T-cell (primary cell): ENCODE measurements at places on chromosomes 7 and 10. TPM values are rescaled to one million over a fixed set of nuclear protein-coding genes. Genes with fewer than 3 reads are reported as not detected.

The INA gene
- not detected for total RNA-seq

DNA sequence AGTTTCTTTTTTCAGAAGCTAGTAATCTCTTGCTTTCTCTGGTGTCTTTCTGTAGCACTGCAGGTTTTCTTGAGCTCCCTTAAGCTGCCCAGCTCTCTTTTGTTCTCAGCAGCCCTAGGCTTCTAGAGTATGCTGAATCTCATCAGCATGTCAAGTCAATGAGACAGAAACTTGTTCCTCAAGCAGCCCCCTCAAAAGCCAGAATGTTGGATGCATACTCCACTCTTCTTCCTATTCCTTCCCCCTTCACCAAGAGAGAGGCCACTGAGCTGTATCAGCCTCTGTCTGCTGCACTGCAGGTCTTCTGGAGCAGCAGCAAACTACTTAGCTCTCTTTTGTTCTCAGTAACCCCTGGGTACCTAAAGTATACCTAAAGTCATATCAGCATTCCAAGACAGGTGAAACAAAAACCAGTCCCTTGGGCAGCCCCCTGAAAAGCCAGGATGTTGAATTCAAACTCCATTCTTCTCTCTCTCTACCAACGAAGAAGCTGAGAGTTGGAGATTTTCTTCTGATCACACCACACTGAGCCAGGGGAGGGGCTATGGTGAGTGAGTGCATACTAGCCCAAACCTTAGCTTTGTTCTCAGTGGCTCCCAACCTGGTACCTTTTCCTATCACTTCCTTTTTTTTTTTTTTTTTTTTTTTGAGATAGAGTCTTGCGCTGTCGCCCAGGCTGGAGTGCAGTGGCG is 73.3 kb upstream of the WAC start:
- no peak overlapping the region for H3K27ac ChIP-seq
- no peak for DNase-seq
- no peaks in the 10 kb centered on the region for H3K36me3 ChIP-seq
- no peaks in the 10 kb centered on the region for H3K4me1 ChIP-seq
- H3K4me3 ChIP-seq, result no peak overlapping the region

GRCh38 chr10:11165591-11166543 is 148.2 kb downstream of the CELF2 start:
- peaks cover 48% of the 10 kb centered on the region for H3K4me1 ChIP-seq
- peak overlapping the region; percentile 94 for H3K27ac ChIP-seq
- H3K27me3 ChIP-seq, result no peaks in the 10 kb centered on the region
- H3K4me3 ChIP-seq, result peak overlapping the region; percentile 96
- no peaks in the 10 kb centered on the region for H3K36me3 ChIP-seq

DNA sequence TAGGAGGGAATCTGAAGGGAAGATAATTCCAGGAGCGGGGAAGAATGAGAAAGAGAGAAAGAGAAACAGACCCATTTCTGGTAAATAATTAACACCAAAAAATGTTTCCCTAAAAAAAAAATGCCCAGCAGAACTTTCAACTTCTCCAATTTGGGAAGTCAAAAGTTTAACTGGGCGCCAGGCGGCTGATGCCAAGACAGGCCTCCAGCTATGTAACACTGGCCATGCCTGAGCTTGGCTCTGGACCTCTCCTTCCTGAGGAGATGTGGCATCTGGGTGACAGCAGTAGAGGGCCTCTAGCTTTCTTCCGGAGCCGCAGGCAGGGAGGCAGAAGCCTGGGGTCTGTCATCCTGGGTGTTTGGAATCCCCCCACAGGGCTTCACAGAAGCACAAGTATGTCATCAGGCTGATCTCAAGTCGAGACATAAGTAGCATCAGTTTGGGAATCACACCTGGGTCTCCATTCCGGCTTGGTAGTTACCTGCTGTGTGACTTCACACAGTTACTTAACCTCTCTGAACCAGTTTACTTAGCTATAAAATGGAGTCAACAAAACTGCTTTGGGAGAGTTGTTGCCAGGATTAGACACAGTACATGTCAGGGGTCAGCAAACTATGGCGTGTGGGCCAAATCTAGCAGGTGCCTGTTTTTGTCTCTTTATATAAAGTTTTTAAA is 50.5 kb upstream of the TCF7L2 start:
- H3K27me3 ChIP-seq, result peaks cover 10% of the 10 kb centered on the region
- DNase-seq, result no peak
- no peak overlapping the region for H3K27ac ChIP-seq
- H3K36me3 ChIP-seq, result no peaks in the 10 kb centered on the region
- H3K4me1 ChIP-seq, result no peaks in the 10 kb centered on the region

- H3K27me3 ChIP-seq, result no peaks in the 10 kb centered on the region
- no peak for DNase-seq
- H3K4me3 ChIP-seq, result no peak overlapping the region
- H3K27ac ChIP-seq, result no peak overlapping the region
- H3K4me1 ChIP-seq, result no peaks in the 10 kb centered on the region
- no peaks in the 10 kb centered on the region for H3K36me3 ChIP-seq
Measured at GRCh38 chr7:24115661-24116060, 168.3 kb upstream of the NPY start.

- no peak for DNase-seq
- H3K27me3 ChIP-seq, result no peaks in the 10 kb centered on the region
- H3K36me3 ChIP-seq, result no peaks in the 10 kb centered on the region
- no peak overlapping the region for H3K27ac ChIP-seq
Measured at GRCh38 chr7:33698041-33698440, 207.3 kb upstream of the BMPER start.

DNA sequence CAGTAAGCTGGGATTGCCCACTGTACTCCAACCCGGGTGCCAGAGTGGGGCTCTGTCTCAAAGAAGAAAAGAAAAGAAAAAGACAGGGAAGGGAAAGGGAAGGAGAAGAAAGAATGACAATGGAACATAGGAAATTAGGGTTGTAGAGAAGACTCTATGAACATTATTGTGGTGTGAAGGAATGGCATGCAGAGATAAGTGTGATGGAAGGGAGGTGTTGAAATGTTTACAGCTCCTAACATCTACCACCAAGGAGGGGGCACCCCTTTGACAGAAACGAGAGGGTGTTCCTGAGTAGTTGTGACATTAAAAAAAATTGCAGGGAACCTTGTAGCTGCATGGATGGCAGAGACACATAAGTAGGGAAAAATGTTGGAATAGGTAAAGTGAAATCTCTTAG is 27.5 kb downstream of the AUTS2 start:
- no peaks in the 10 kb centered on the region for H3K36me3 ChIP-seq
- H3K4me1 ChIP-seq, result no peaks in the 10 kb centered on the region
- no peak for DNase-seq
- H3K4me3 ChIP-seq, result no peak overlapping the region
- H3K27me3 ChIP-seq, result peaks cover 2% of the 10 kb centered on the region

DNA sequence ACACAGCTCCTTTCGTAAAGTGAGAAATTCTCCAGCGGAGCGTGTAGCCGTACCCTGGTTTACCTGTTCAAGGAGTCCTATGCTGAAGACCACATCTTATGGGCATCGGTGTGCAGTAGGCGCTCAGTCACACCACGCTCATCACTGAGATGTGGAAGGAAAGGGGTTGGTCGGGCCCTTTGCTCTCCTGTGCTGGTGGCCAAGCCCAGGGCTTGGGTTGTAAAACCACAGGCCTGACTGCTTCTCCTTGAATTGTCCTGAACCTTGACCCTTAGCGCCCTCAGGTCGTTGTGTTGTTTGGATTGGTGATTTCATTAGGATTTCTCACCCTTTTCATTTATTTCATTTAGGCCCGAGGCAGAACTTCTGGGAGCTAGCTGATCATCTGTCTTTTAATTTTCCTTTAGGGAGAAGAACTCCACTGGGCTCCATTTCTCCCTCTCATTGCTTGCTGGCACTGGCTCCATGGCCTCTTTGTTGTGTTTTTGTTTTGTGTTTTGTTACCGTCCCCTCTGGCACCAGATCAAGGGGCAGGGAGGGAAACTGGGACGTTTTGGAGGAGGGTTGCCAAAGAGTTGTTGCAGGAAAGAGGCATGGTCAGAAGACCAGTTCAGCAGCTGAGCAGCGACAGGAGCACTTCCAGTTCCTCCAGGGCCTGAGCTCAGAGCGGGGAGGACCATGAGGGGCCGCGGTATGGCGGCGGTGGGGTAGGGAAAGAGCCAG is 511.4 kb upstream of the GALNT17 start:
- H3K27ac ChIP-seq, result no peak overlapping the region
- DNase-seq, result no peak
- no peak overlapping the region for H3K4me3 ChIP-seq
- H3K4me1 ChIP-seq, result no peaks in the 10 kb centered on the region

DNA sequence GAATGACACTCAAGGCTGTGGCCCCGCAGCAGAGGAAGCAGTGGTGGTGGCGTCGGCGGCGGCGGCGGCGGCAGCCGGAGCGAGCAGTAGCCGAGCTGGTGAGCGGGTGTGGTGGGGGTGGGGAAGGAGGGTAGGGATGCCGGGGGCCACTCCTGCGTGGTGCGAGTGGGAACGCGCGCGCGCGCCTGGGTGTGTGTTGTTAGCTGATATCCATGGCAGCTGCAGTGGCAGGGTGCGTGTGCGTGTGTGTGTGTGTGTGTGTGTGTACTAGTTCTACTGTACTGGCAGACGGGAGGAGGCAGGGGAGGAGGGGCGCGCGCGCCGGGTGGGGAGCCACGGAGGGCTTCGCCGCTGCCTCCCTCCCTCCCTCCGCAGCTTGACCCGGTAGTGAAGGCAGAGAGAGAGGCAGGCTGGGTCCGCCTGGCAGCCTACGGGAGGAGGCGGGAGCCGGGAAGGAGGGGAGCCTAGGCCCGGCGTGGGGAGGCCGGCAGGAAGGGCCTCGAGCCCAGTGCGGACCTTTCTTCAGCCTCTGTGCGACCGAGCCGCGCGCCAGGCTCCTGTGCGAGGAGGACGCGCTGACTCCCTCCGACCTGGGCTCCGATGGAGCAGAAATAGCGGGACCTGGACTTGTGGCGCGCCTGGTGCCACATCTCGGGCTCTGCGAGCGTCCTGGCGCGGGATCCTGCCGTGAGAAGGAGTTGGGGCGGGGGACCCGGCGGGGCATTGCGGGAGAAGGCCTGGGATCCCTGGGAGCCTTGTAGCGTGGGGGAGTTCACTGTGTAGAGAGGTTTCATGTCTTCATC is at the start of gene MAGI2:
Gene MAGI2 (minus strand): TSS at position 110 of the 803 bp plus-strand sequence. CDS start 347 bp downstream, outside the sequence.
- peak within 1 kb of the TSS; percentile 65 for H3K4me3 ChIP-seq
- no peak for DNase-seq
- H3K36me3 ChIP-seq, result no peaks in the 10 kb centered on the region
- no peak within 1 kb of the TSS for H3K27ac ChIP-seq
- H3K27me3 ChIP-seq, result peaks cover 30% of the 10 kb centered on the region
